ENCODE measurements at places on chromosomes 6 and 20. TPM values are rescaled to one million over a fixed set of nuclear protein-coding genes. Genes with fewer than 3 reads are reported as not detected.

Gene MUC22
- total RNA-seq: not detected

Gene SNAI1
- 0.46 TPM for total RNA-seq

Gene MOXD1
- total RNA-seq: 4.2 TPM

Gene SLC35D3
- total RNA-seq: 0.34 TPM

Gene RNF182
- total RNA-seq: 0.06 TPM

- DNase-seq: no peak
These were observed 126.0 kb upstream of the ADGRF1 start for GRCh38 chr6:47168180-47168579.

GRCh38 chr6:25346064-25346463, 66.9 kb downstream of the CARMIL1 start:
- no peak for DNase-seq

GRCh38 chr6:78383968-78384367, 483.4 kb upstream of the IRAK1BP1 start:
- DNase-seq: no peak

GRCh38 chr20:52847029-52847660, 125.0 kb upstream of the TSHZ2 start:
- no peak for DNase-seq

GRCh38 chr6:2913621-2914317, 10.7 kb upstream of the SERPINB9 start:
- DNase-seq: no peak

- DNase-seq: no peak
These were observed 32.1 kb downstream of the LAMA4 start for GRCh38 chr6:112221981-112222852.

GRCh38 chr6:15754035-15754705, 91.3 kb upstream of the DTNBP1 start:
- no peak for DNase-seq

All from left colon (tissue), 2 donors.